ENCODE measurements at places on chromosomes 6 and 20. TPM values are rescaled to one million over a fixed set of nuclear protein-coding genes. Genes with fewer than 3 reads are reported as not detected.

DNA sequence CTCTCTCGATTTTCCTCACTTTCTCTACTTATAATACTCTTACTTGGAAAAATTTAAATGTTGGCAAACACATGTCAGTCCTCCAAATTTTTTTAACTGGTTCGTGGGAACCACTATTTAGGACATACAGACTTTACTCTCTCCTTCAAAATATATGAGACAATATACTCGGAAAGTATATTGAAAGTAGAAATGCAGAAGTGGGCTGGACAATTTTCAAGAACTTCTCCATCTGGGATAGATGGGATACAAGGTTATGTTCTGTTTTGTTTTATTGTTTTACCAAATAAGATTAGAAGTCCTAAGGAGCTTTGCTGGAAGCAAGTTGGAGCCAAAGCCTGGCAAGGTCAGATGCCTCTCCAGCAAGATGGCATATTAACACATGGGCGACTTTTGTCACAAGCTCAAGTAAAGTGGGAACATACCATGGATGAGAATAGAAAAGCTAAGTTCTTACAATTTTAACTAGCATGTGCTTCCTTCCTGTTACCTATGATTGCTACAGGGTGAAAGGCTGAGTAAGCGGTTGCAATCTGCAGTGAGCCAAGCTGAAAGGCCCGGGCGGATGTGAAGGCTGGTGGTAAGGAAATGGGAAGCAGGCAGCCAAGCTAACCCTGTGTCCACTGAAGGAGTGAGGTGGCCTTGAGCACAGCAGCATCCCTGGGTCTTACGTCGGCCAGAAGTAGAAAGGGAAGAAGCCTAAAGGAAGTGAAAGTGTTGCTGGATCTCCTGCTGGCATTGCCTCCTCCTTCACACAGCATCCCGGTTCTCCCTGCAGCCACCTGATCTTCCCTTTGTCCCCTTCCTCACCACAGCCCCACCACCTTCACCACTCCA, 7.1 kb downstream of the MAP3K5 start:
- DNase-seq: peak; percentile 63

GRCh38 chr6:45531999-45532595, 154.4 kb upstream of the SUPT3H start:
- no peak for DNase-seq

The HRH3 gene
- total RNA-seq: not detected

The TPX2 gene
- total RNA-seq: 4.2 TPM
